ENCODE measurements at places on chromosomes 1 and 21.

DNA sequence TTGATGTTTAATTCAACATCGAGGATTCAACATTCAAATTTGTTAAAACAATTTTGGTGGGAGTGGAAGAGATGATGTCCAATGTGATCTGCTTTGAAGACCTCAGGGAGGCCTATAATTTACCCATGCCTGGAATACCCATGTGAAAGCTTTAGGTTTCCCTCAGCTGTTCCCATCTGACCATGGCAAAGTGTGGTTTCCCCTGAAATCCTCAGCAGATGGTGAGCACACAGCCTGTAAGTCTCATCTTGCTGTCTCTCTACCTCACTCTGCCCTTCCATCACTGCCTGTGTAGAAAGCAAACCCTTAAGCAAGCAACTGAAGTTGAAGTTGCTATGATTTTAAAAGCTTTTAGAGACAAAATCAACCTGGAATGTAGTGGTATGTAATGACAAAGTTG, 80.1 kb upstream of the ATF3 start:
- DNase-seq: no peak

DNA sequence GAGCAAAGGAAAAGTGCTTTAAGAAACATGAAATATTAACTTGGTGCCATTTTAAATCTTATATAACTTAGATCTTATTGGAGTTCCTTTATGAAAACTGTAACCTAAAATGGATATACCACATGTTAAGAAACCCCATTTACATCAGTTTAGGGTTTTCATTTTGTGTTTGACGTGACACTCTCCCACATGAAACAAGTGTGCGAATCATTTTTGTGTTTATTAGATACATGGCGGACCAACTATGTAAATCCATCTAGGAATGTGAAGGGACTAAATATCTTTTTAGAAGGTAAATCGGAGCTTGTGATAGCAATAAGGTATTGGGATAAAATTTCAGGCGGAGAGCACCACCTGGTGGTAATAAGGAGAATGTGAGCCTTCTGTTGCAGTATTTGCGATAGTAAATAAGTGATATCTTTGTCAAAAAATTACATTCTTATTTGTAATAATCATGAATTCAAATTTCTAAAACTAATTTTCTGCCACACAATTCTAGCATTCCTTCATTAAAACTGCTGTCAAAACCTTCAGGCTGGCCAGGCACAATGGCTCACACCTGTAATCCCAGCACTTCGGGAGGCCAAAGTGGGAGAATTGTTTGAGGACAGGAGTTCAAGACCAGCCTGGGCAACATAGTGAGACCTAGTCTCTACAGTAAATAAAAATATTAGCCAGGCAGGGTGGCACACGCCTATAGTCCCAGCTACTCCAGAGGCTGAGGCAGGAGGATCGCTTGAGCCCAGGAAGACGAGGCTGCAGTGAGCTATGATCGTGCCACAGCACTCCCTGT, 31.3 kb downstream of the SMAP2 start:
- DNase-seq: no peak

DNA sequence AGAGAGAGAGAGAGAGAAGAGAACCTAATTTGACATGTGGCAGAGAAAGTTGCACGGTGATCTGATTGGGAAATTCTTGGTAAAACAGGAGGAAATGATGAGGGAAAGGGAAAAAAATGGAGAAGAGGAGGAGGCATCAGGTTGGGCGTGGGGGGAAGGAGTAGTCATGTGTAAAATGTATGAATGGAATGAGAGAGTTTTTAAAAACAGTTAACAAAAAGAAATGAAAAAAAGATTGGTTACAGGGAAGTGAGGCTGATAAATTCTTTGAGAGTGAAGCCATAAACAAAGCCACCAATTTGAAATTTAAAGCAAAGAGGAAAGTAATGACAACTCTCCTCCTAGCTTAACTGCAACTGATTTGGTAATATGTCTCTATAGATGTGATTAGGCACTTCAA, 409.2 kb downstream of the USH2A start:
- DNase-seq: peak; percentile 38

- no peak for DNase-seq
Measured at GRCh38 chr1:172726740-172727139, 67.8 kb downstream of the FASLG start.

DNA sequence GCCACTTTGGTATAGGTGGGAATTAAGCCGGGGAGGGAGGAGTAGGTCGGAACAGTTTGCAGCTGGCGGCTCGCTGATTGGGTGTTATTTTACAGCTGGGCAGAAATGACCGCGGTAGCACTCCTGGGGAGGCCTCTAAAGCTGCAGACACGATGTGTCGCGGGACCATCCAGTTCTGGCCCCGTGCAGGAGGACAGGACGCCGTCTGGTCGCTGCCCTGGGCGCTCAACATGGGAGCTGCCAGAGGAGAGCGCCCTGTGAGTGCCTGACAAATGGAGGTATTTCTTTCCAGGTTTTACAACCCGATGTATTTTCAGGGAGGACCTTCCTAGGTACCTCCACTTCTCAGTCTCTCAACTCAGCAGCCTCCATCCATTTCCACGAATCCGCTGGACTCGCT, 46.2 kb downstream of the CDC7 start:
- no peak for DNase-seq

DNA sequence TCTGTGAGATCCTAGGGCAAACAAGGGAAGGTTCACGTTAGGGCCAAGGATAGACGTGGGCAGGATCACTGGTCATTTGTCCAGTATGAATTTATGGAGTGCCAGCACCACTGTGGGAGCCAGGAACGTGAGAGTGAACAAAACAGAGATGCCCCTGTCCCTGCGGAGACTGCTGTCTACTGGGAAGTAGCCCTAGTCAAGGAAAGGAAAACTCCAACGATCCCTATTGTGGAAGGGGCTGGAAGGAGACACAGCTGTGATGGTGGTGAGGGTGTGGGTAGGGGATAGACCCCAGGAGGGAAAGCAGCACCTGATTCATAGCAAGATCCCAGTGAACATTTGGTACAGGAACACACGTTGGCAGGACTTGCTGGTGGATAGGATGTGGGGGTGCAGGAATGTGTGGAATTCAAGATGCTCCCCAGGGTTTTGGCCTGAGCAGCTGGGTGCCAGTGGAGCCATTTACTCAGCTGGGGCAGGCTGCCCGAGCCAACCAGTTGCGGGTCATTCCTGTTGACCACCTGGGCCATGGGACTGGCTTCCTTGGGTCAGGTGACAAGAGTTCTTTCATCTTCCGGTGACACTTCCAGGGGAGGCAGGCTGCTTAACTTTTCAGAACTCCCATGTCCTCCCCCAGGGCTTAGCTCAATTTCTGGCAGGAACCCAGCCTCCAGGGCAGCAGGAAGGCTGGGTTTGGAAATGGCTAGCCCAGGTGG, 1.2 kb upstream of the ATP13A2 start:
- DNase-seq: no peak

- DNase-seq: no peak
Measured at GRCh38 chr1:27408151-27408550, 15.7 kb downstream of the GPR3 start.

- DNase-seq: no peak
Measured at GRCh38 chr1:40820251-40820797, 36.7 kb downstream of the KCNQ4 start.

GRCh38 chr1:203206129-203206687, 19.7 kb upstream of the CHI3L1 start:
- no peak for DNase-seq

DNA sequence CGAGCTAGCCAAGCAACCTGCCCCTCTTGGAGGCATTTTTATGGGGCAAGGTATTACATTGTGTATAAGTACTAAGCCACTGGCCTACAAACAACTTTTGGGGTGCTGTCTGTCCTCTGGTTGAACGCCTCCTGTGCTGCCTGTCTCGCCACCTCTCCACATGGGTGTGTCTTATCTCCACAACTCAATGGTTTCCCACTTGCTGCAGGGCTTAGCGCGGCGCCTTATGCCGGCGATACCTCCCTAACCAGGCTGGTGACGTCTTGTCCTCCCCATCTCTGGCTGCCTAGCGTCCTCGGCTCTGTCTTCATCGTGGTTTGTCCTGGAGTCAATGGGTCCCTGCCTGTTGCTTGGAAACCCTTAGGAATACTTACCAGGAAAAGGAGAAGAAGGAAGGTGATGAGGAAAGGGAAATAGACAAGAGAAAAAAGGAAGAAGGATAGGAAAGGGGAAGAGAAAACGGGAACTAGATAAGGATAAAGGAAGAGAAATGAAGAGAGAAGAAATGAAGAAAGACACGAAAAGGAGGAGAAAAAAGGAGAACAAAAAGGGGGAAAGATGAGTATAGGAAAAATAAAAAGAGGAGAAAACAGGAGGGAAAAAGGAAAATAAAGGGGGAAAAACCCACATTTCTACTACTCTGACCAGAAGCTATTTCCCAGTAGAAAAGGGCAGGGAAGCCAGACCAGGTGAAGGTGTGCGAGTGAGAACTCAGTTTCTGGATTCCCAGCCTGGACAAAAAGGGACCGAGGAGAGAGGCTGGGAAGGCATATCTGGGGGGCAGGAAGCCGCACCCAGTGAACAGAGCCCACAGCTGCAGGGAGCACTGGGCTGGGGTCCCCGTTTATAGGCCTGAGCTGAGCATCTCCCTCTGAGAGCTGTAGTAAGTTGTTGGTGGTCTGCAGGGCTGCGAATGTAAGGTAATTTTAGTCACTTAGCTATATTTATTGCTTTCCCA, 86.2 kb downstream of the CLIC6 start:
- DNase-seq: no peak

GRCh38 chr1:14668538-14668937, 70.1 kb downstream of the KAZN start:
- DNase-seq: no peak

Data from BJ (cell line).